ENCODE measurements at places on chromosomes 1 and 21. TPM values are rescaled to one million over a fixed set of nuclear protein-coding genes. Genes with fewer than 3 reads are reported as not detected.

RBBP5 gene
- total RNA-seq = 14.7 TPM

- no peak for DNase-seq
Observed at GRCh38 chr1:21293537-21294265, 3.4 kb upstream of the ECE1 start.

DNA sequence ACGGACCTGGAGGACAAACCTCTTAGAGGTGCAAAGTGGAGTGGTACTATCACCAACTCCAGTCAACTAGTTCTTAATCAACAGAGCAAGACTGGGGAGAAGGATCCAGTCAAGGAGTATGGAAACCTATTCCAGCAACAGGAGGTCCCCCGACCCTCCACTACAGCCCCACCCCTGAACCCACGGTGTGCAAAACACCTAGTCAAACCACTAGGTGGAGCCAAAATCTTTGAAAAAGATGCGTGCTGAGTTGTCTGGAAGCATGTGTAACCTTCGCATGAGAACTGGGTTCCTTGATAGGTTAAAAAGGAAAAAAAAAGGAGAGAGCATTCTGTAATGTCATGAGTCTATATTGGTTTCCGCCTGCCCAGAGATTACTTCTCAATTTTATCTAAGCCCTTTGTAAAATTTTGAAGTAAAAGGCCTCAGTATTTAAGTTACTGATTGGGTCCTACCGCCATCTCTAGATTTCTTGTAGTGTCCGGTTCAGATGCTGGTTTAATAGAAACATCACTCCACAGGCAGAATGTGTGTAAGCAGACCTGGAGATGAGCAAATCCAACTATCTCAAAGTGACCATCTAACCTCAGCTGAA is 81.9 kb upstream of the HAO2 start:
- no peak for DNase-seq

- DNase-seq = no peak
Observed at GRCh38 chr1:200336901-200337391, 72.9 kb downstream of the ZNF281 start.

DNA sequence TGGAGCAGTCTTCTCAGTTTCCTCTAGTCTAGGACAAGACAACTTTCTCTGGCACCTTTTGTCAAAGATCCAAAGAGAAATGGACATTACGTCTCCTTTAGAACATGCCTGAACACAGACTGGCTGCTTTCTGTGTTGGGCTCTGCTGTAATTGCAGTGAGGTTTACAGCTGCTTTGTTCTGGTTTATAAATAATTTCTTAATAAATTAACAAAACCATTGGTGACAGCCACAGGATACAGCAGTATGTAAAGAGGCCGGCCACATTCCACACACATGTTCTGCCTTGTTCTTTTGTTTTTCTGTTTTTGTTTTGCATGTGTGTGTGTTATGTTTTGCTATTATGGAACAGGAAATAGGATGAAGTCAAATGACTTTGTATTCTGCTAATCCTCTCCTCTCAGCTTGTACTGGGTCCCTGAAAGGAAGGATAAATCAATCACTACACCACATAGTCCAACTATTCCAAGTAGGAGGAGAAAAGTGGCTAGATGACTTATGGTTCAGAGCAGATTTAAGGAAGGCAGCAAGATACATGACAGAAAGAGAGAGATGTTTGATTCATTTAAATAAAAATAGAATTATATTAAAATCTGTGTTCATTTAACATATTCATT is 161.5 kb upstream of the ESRRG start:
- DNase-seq = no peak
